ENCODE measurements at places on chromosomes 3 and 15.

GRCh38 chr3:4495294-4496086 is 2.3 kb downstream of the ITPR1 start:
- DNase-seq: peak; percentile 11

- no peak for DNase-seq
These were observed 328.4 kb upstream of the NECTIN3 start for GRCh38 chr3:110743202-110743601.

DNA sequence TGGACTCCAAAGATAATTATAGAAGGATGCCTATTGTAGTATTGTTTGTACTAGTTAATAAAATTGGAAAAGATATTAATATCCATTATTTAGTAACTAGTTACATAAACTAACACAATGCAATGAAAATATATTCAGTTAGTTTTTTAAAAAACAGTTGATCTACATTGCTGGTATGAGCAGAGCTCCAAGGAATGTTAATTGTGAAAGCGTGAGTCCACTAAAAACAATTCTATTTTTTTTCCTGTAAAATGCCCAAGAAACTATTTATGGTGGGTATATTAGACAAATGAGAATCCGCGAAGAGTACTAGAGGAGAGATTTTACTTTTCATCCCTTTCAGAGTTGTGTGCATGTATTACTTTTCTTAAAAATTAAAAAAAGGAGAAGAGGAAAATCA is 104.3 kb downstream of the MCTP2 start:
- DNase-seq: no peak

GRCh38 chr3:13708301-13708700 is 159.4 kb downstream of the FBLN2 start:
- no peak for DNase-seq

DNA sequence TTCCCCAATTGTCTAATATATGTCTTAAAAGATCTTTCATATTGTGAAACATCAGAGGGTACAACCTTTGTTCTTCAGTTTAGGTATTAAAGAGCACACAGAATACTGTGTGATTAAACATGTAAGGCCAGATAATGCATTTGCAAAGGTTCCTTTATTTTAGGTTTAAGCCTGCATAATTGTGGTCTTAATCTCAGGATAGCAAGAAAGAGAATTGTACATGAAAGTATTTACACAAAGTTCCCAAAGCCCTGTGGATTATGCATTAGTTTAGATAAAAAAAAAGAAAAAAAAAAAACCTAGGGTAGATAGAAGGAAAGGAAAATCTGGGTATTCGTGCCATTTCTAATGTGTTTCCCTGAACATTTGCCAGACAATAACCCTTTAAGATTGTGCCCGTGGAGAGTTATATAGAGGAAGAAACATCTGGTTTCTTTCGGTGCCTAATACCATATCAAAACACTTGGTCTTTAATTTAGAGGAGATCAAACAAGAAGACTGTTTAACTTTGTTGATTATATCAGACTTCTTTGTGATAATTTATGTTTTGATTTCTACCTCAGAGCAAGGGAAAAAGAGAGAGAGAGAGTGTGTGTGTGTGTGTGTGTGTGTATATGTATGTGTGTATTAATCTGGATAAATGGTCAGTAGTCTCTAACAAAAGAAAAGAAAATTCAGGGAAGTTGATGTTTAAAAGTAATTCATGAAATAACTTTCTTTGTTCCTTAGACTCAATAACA is 139.6 kb upstream of the CGNL1 start:
- DNase-seq: no peak

- DNase-seq: peak; percentile 93
These were observed 25.9 kb downstream of the SNX33 start for GRCh38 chr15:75673426-75674235.

DNA sequence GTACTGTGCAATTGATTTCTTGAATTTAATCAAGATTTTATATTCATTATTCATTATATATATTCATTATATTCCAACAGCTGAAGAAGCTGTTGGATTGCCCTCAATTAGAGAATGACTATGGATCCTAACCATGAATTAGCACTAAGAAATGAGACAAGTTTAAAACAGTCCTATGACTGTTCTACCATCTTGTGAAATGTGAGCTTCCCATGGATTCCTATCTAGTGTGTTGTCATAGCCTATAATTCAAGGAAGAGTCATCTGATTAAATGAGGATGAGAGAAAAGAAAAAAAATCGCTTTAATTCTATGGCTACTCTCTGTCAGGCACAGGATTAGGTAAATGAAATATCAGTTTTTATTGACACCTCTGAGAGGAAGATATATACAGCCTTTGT is 696.6 kb upstream of the NAALADL2 start:
- DNase-seq: peak; percentile 40

DNA sequence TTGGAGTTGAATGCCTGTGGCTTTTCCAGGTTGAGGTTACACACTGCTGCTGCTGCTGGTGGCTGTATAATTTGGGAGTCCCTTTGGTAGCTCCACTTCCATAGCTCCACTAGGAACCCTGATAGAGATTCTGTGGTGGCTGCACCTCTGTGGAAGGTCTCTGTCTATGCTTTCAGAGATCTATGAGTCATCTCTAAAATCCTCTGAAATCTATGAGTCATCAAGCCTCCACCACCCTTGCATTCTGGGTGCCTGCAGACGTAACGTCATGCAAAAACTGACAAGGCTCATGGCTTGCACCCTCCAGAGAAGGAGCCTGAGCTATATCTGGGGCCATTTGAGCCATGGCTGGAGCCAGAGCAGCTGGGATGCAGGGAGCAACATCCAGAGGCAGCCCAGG is 1037.0 kb upstream of the CFAP20DC start:
- DNase-seq: peak; percentile 0

DNA sequence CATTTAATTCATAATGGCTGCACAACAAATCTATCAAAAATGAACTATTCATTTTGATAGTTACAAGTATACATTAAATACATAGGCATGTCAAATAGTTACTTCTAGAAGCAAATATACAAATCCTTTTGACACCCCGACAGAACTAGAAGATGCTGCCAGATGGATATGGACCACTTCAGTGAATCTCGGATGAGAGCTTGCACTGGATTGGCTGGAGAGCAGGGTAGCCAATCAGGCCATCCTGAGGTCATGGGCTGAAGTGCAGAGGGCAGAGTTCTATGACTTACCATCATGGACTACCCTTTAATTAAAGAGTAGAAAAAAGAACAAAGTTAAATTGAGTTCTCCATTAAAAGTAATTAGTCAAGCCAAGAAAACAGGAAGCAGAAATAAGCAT is 8.3 kb downstream of the CCNL1 start:
- DNase-seq: no peak

DNA sequence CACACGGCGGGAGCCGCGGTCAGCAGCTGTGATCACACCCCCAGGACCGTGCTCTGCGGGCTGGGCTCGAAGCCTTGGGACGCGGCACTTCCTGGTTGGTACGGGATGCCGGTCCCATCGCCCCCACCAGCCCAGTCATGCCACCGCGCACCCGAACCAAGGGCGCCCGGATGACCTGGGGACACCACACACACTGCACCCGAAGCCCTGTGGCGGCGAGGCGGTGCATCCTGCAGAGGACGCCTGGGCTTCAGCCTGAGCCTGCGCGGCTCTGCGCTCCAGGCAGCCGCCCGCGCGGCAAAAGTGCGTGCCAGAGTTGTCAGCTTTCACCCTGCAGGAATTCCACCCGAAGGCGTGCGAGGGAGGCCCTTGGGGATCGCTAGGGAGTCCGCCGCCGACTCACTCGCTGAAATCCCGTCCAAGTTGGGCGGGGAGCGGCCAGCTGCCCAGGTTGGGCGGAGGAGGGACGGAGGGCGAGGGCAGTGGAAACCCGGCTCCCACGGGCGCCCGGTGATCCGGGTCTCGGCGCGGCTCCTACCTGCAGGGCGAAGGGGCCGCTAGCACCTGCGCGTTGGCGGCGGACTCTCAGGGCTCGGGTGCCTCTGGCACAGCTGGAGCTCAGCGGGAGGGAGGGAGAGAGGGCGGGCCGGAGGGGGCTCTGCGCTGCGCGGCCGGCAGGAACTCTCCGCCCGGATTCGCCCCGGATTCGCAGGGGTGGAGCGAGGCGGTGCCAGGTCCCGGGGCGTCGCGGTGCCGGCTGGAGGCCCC is at the start of gene PLD1:
PLD1 (minus strand) TSS at position 623 of the 768 bp plus-strand sequence. CDS start 72,432 bp downstream, outside the sequence.
- DNase-seq: peak; percentile 96

- no peak for DNase-seq
These were observed 2.2 kb upstream of the FOXB1 start for GRCh38 chr15:60001610-60002527.

GRCh38 chr3:143429628-143430514 is 310.3 kb downstream of the CHST2 start:
- DNase-seq: no peak

Data from cardiac fibroblast (primary cell).